ENCODE measurements at places on chromosomes 7 and 10.

GRCh38 chr10:69101451-69102095, 13.7 kb downstream of the SRGN start:
- DNase-seq, result no peak

- DNase-seq, result no peak
These were observed 497.9 kb upstream of the GALNT17 start for GRCh38 chr7:70634071-70634470.

GRCh38 chr7:117148971-117149370, 173.9 kb downstream of the WNT2 start:
- DNase-seq, result no peak

DNA sequence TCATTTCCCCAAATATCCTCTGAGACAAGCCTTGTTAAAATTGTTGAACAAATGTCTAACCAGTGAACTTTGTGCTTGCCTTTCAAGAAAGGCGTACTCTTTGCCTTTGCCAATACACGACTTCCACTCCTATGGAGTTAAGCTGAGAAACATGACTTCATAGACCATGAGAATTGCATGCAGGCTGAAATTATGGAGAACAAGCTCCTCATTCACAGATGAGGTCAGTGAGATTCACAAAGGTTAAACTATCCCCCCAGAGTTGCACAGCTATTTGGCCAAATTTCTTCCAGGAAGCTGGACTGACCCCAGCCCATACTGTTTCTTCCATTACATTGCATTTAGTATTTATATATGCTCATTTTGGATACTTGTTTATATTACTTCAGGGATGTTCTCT, 221.4 kb upstream of the SEMA3C start:
- no peak for DNase-seq

GRCh38 chr7:103773726-103774125, 215.7 kb downstream of the RELN start:
- no peak for DNase-seq

- DNase-seq, result no peak
These were observed 54.1 kb downstream of the HSPA12A start for GRCh38 chr10:116688241-116688711.

Data from naive thymus-derived CD8-positive, alpha-beta T cell (primary cell).